ENCODE measurements at places on chromosomes 1 and 21.

- no peak for DNase-seq
Measured at GRCh38 chr1:109240158-109241152, 8.9 kb upstream of the CELSR2 start.

DNA sequence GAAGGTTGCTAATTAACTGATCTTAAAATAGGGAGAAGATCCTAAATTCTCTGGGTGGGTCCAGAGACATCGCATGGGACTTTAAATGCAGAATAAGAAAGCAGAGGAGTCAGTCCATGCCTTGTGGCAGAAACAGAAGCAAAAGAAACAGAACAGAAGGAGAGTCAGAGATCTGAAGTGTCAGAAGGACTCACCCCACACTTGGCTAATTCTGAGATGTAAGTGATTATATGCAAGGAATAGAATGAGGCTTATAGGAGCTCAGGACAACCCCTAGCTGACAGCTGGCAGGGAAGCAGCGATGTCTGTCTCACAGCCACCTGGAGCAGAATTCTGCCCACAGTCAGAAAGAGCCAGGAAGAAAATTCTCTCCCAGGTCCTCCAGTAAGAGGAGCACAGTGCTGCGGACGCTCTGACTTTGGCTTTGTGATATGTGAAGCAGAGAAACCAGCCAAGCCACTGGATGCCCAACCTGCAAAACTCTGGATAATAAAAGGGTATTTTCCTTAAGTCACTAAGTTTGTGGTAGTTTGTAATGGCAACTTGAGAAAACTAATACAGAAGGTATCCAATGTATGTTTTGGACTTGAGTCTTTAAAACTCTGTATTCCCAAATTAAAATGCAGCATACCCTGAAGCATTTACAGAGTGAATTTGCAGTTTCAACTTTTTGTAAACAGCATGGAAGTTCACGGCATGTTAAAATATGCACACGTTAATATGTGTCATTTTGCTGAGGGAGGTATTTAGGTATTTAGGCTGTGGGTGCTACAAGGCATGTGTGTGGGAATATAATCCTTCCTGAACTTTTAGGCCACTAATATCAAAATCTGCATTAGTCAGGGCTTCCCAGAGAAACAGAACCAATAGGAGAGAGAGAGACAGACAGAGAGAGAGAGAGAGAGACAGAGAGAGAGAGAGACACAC is 388.5 kb downstream of the PCP4 start:
- DNase-seq = no peak

DNA sequence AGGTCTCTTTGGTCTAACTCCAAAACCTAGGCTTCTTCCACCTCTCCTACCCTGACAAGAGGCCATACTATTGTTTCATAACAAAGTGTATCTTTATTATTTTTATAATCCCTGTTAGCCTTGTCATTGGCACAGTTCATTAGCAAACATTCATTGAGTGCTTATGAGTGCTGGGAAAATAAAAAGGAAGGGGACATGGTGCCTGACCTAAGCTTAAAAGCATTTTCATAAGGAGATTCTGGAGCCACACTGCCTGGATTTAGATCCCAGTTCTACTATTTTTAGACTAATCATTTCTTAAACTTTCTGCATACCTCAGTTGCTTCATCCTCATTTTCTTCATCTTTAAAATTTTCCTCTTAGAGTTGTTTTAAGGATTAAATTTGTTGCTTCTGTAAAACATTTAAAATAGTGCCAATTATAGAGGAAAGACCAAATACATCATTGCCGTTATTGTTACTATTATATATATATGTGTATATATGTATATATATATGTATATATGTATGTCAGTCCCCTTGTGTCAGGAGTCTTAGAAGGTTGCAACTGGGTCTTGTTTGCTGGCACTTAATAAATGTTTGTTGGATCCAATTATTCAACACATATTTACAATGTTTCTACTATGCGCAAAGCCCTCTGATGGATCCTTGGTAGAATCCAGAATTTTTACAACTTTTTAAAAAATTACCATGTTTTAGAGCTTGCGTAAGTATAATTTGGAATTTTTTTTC is 250.9 kb upstream of the SGIP1 start:
- peak; percentile 47 for DNase-seq

DNA sequence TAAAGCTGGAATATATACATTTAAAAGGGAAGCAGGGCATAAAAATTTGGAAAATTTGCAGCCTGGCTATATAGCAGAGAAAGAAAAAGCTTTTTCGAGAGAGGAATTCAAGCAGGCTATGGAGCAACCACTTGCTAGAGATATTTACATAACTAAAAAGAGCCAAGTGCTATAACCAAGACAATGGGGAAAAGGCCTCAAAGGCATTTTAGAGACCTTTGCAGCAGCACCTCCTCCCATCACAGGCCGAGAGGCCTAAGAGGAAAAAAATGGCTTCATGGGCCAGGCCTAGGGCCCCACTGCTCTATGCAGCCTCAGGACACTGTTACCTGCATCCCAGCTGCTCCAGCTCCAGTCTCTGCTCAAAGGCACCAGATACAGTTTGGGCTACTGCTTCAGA is 37.0 kb downstream of the CAPN9 start:
- DNase-seq = no peak

DNA sequence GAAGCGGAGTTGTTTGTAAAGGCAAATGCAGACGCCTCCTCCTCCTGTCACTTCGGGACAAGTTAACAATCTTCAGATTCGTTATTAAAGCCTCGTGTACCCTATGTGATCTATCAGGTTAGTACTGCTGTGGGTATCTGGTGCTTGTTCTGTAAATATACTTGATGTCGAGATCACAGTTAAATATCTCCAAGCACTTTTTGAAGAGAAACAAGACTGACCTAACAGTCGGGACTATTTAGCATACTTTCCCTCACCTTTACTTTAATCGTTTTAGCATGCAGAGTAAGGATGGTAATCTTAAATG is 710 bp downstream of the KLHL20 start:
- DNase-seq = no peak

- DNase-seq = no peak
Measured at GRCh38 chr21:33976082-33977016, 60.7 kb upstream of the ATP5PO start.

GRCh38 chr1:43533584-43533983 is 2.9 kb downstream of the PTPRF start:
- DNase-seq = no peak
